ENCODE measurements at places on chromosomes 13 and 19.

DNA sequence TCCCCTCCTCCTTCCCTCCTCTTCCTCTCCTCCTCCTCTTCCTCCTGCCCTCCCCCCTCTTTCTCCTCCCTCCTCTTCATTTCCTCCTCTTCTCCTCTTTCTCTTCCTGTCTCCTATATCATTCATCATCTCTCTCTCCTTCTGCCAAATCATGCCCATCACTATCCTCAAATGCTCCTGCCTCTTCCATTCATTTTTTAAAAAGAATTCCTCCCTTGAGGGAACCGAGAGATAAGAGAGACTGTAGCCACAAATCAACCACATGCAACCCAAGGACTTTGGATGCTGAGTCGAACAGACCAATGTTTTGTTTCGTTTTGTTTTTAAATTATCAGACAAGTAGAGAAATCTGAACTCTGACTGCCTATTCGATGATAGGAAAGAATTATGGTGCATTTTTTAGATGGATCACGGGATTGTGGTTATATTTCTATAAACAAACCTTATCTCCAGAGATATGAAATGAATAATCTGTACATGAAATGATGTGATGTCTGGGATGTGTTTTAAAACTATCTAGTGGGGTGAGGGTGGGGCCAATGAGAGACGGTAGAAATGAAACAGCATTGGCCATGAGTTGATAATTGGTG is 9.5 kb upstream of the ZNF541 start:
- DNase-seq = peak; percentile 13

GRCh38 chr13:26280822-26281221 is 26.9 kb downstream of the CDK8 start:
- no peak for DNase-seq

- DNase-seq = no peak
These were observed 29.2 kb upstream of the PEPD start for GRCh38 chr19:33550768-33551167.

DNA sequence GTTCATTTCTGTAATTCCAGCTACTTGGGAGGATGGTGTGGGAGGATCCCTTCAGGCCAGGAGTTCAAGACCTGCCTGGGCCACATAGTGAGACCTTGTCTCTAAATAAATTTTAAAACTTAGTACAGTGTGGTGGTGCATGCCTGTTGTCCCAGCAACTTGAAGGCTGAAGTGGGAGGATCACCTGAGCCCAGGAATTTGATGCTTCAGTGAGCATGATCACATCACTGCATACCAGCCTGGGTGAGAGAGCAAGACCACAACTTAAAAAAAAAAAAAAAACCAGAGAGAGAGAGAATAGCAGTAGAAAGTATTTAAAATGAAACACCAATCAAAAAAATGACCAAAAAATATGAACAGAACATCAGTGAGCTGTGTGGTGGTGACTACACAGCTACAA is 7.1 kb upstream of the ZNF823 start:
- DNase-seq = no peak

GRCh38 chr19:279231-279630 is 12.0 kb downstream of the PLPP2 start:
- DNase-seq = no peak

- DNase-seq = no peak
These were observed 116.8 kb upstream of the CACNA1A start for GRCh38 chr19:13622766-13623715.

DNA sequence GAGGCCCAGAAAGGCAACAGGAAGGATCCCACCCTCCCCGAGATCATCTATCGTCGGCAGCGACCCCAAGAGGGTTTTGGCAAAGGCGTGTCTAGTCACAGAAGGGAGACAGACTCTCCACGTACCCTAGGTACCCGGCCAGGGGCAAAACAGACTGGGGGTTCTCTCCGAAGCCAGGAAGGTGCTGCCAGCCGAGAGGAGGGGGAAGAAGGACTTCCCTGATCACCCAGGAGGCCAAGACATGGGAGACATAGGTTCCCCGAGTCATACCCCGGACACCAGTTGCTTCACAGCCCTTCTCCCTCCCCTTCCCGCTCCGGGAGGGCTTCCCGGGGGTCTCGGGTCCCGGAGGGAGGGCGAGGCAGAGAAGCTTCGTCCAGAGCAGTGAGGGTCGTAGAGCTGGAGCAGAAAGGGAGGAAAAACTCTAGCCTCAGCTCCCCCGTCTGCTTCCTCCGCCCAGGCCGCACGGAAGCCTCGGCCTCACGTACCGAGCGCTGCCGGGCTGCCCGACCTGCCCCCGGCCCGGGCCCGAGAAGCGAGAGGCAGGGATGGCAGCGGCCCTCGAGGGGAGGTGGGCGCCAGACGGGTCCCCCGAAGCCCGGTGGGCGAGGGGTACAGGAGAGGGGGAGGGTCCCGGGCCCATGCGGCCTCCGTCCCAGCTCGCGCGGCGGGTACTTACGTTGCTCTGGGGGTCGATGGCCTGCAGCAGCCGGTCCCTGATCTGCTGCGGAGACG is 644 bp downstream of the MED26 start:
- no peak for DNase-seq

DNA sequence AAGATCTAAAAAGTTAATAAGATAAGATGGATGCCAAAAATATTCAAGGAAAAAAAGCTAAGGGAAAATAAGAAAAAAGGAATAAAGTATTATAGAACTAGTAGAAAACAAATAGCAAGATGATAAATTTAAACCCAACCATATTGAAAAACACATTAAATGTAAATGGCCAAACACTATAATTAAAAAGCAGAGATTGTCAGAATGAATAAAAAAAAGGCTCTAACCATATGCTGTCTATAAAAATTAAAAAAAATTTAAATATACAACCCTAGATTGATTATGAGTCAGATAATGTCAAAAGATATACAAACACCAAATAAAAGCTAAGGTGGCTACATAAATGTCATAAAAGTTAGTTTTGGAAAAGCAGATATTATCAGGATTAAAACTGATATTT is 617.5 kb upstream of the SGCG start:
- DNase-seq = no peak

- no peak for DNase-seq
These were observed 1334.1 kb downstream of the EFNB2 start for GRCh38 chr13:105201351-105201750.

DNA sequence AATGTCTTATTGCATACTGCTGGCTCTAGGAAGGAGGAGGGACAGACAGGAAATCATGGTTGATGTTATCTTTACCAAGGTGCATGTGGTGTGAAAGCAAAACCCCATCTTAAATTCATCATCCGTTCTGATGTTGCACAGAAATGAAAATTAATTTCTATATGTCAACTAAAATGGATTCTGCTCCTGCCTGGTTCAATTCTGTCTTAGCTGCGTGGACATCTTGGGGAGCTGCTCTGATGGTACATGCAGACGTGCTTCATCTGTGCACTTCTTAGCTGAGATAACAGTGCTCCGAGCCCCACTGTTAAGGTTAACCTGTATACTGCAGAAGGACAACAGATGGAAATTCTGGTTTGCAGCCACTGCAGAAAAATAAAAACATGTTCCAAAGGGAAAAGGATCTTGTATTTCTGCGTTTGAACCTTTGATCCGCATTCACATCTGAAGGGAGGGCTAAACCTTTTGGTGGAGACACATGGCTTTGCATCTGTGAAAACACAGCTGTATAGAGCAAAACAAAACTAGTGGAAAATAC is 155.6 kb downstream of the TM9SF2 start:
- peak; percentile 81 for DNase-seq

DNA sequence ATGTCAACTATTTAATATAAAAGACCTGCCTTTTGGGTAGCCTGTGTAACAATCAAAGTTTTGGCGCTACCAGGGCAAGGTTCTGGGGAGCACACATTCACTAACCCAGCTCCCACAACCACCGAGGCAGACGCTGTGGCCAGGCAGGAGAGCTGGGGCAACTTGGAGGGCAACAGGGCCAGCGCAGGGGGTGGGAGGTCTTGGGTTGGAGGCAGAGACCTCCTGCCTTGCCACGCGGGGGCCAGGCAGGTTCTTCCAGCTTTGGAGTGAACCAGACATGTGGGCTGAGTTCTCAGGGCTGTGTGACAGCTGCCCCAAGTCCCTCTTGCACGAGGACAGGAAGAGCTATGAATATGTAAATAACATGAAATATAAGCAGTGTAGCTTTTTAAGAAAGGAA is 30.3 kb upstream of the MCF2L start:
- DNase-seq = no peak

DNA sequence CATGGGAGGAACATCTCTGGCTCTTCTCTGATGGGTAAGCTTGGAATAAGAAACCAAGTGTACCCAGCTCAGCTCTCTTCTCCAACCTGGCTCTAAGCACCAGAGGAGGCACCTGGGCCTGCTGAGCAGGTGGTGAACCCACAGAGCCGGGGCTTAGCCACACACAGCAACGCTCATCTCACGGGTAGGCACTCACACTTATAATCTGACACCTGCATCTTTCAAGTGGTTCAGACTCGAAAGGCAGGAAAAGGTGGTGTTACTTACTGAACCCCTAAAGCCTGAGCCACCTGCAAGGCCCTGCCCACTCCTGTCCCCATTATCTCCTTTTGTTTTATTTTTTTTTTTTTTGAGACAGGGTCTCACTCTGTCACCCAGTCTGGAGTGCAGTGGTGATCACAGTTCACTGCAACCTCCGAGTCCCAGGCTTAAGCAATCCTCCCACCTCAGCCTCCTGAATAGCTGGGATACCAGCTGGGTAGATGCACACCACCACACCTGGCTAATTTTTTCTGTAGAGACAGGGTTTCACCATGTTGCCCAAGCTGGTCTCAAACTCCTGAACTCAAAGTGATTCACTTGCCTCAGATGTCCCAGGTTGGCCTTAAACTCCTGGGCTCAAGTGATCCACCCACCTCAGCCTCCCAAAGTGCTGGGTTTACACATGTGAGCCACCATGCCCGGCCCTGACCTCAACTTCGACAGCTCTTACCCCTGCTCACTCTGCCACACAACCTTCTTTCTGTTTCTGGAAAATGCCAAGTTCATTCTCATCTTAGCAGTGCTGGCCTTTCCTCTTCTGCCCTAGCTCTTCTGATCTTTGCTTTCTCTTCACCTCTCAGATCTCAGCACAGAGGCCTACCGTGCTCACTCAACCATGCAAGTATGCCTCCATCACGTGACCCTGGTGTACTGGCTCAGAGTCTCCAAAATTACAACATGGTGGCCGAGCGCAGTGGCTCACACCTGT is 9.7 kb downstream of the FBXL12 start:
- peak; percentile 67 for DNase-seq

DNA sequence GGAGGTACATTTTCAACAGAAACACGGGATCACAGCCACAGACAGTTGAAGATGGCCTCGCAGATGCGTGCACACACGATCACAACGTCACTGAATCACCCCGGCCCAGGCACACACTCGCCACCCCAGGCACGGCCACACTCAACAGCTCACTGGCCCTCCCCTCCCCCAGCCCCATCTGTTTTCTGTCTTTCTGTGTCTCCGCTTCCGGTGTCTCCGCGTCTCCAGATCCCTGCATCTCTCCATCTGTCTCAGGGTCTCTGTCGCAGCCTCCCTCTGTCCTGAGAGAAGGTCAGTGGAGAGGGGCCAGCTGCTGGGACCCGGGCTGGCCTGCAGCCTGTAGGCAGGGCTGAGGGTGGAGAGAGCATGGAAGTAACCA is 3.8 kb upstream of the ATP1A3 start:
- DNase-seq = no peak

Data from CD4-positive, alpha-beta T cell treated with Interferon alpha-2 for 1 hour (primary cell).